ENCODE measurements at places on chromosomes 4 and X. TPM values are rescaled to one million over a fixed set of nuclear protein-coding genes. Genes with fewer than 3 reads are reported as not detected.

DNA sequence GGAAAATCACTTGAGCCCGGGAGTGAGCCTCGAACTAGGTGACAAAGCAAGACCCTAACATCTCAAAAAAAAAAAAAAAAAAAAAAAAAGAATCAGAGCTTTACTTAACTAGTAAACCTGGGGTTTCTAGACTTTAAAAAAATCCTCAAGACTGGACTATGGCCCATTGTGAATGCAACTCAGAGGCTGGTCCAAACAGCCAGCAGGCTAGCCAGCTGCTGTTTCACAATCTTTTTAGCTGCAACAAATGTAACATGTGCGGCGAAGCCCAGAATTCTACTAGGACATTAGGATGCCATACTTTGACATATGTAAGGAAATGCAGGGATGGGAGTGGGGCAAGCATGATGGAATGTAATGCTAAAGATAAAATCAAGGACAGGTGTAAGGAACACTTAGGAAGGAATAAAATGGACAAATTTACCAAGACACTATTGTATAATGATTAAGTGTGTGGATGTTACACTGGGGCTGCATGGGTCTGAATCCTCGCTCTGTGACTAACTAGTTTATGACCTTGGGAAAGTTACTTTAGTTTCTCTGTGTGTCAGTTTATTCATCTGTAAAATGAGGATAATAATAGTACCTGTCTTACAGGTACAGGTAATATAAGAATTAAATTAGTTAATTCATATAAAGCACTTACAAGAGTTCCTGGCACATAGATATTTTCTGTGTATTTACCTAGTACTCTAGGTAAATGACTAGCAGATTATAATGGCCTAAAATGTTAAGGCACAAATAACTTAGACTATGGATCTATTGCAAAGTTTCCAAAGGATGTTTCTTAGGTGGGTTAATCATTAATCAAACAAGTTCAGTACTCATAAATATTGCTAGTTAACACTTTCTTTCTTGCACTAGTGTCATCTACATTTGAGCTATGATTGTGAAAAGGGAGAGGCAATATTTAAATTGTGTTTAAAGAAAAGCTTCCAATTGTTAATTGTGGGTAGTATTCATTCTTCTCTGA lies 49.5 kb downstream of the HELQ start:
- DNase-seq, result no peak

FRAS1 gene
- total RNA-seq, result not detected

- no peak for DNase-seq
These were observed 23.3 kb upstream of the LEF1 start for GRCh38 chr4:108192056-108192455.

- DNase-seq, result no peak
These were observed 350.3 kb downstream of the PTTG2 start for GRCh38 chr4:38310446-38311043.

DNA sequence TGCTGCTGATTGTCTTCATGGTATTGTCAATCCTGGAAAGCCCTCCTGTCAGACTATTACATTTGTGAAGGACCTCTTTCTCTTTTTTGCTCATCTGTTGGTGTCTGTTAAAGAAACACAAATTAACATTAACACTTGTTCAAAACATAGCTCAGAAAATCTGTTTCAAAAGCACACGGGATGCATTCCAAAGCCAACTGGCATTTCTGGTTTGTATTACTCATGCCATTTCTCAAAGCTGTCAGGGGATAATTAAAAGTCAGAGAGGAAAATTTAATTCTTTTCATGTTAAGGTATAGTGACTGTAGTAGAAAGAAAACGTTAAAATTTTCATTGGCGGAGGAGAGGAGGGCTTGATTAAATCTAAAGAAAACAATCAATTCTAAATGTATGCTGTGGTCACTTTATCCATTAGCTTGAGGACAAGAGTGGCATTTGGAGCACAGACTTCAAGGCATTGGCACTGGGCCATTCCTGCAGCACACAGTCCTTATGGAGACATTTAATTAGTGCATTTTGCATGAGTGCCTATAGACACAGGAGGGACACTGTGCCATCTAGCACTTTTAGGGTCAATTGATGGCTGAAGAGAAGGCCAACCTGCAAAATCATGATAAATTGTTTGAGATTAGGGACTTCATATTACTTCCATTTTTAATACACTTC lies 21.2 kb upstream of the GLRA2 start:
- DNase-seq, result peak; percentile 64

- DNase-seq, result peak; percentile 71
These were observed 208.7 kb downstream of the SOWAHB start for GRCh38 chr4:76689145-76689817.

- DNase-seq, result no peak
These were observed 1420.1 kb upstream of the TENM3 start for GRCh38 chr4:180823108-180823507.

ZNF157 gene
- total RNA-seq, result 0.25 TPM

MOSPD2 gene
- 7.1 TPM for total RNA-seq

GRCh38 chrX:122777766-122778165 lies 406.3 kb upstream of the GRIA3 start:
- DNase-seq, result no peak
